Activated CD8-positive, alpha-beta T cell treated with anti-CD3 and anti-CD28 coated beads, Interleukin-2, amount 10 ng/mL, durations not matched to agents 7 days and 5 days (primary cell): ENCODE measurements at places on chromosomes 13 and 19. TPM values are rescaled to one million over a fixed set of nuclear protein-coding genes. Genes with fewer than 3 reads are reported as not detected.

The ZNF222 gene
- total RNA-seq = 3.0 TPM

The OXGR1 gene
- not detected for total RNA-seq

The TMEM59L gene
- total RNA-seq = not detected

The OR7A5 gene
- total RNA-seq = not detected

The BLOC1S3 gene
- total RNA-seq = 16.7 TPM

The PSG6 gene
- not detected for total RNA-seq

The ASF1B gene
- 131 TPM for total RNA-seq

The SMIM44 gene
- not detected for total RNA-seq

The ZNF333 gene
- total RNA-seq = 7.3 TPM

- H3K4me3 ChIP-seq = no peak overlapping the region
- no peaks in the 10 kb centered on the region for H3K36me3 ChIP-seq
- no peaks in the 10 kb centered on the region for H3K27me3 ChIP-seq
- no peaks in the 10 kb centered on the region for H3K4me1 ChIP-seq
Measured at GRCh38 chr13:80717776-80718175, 376.9 kb upstream of the SPRY2 start.

- H3K4me3 ChIP-seq = no peak overlapping the region
- H3K27me3 ChIP-seq = no peaks in the 10 kb centered on the region
- H3K4me1 ChIP-seq = no peaks in the 10 kb centered on the region
- DNase-seq = no peak
- H3K27ac ChIP-seq = no peak overlapping the region
Measured at GRCh38 chr13:87810920-87811344, 139.8 kb downstream of the SLITRK5 start.

- H3K4me1 ChIP-seq = no peaks in the 10 kb centered on the region
- H3K4me3 ChIP-seq = no peak overlapping the region
- H3K27me3 ChIP-seq = no peaks in the 10 kb centered on the region
- H3K36me3 ChIP-seq = no peaks in the 10 kb centered on the region
- no peak overlapping the region for H3K27ac ChIP-seq
Measured at GRCh38 chr13:93635616-93636032, 409.0 kb downstream of the GPC6 start.

DNA sequence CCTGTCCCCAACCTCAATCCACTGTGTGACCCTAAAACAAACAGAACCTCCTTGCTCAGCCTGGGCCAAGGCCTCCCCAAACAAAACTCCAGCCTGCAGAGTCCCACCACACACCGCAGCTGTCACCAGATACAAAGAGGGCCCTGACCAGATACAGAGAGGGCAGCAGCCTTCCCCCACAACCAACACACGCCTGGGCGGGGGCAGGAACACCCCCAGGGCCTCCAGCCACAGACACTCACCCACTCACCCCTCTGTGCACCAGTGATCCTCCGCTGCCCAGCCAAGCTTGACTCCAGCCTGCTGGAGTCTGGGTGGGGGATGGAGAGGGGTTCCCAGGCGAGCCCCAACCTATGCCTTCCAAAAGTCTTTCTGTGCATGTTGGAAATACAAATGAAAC lies 5.9 kb upstream of the CIRBP start:
- no peak for DNase-seq
- peaks cover 71% of the 10 kb centered on the region for H3K4me1 ChIP-seq
- peaks cover 30% of the 10 kb centered on the region for H3K36me3 ChIP-seq
- H3K27ac ChIP-seq = peak overlapping the region; percentile 72

DNA sequence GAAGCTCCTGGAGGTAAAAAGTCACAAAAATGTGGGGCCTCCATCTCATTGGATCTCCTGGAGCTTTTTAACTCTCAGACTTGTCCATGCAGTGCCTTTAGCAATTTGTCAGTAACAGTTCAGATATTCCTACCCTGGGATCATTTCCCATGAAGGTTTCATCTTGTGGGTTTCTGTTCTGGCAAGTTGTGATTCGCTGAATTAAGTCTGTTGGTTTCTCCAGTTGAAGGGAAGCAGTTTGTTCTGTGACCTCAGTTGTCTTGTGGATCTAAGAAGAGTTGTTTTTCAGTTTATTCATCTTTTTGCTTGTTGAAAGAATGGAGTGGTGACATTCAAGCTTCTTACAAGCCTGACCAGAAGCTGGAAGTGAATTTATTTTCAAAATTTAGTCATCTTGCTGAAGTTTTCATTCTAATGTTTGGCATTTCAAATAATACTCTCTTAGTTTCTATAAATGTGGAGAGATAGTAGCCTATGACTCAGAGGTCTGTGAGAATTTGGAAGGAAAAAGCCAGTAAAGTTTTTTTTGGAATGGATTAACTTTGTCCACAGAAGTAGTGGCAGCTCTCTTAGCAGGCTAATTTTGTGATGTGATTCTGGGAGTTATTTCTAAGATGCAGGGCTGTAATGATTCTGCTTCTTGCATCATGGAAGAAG lies 120.1 kb upstream of the CSNK1A1L start:
- no peak overlapping the region for H3K4me3 ChIP-seq
- H3K4me1 ChIP-seq = no peaks in the 10 kb centered on the region

DNA sequence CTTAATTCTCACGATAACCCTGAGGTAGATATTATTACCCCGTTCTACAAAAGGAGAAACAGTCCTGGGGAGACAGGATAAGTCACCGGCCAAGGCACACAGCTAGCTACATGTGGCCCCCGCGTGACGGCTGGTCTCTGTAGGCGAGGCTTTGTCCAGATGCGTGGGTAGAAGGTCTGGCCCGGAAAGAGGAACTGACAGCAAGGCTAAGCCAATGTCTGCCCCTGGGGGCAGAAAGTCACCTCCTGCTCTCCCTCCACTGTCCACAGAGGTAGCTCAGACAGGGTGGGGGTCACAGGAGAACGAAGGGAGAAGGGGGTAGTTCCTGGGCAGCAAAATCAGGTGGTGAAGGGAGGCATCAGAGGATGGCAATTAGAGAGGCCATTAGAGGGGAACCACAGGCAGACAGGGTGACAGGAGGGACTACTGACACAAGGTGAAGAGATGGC lies 1.8 kb downstream of the APOC4 start:
- DNase-seq = no peak
- H3K36me3 ChIP-seq = no peaks in the 10 kb centered on the region
- peaks cover 2% of the 10 kb centered on the region for H3K4me1 ChIP-seq

DNA sequence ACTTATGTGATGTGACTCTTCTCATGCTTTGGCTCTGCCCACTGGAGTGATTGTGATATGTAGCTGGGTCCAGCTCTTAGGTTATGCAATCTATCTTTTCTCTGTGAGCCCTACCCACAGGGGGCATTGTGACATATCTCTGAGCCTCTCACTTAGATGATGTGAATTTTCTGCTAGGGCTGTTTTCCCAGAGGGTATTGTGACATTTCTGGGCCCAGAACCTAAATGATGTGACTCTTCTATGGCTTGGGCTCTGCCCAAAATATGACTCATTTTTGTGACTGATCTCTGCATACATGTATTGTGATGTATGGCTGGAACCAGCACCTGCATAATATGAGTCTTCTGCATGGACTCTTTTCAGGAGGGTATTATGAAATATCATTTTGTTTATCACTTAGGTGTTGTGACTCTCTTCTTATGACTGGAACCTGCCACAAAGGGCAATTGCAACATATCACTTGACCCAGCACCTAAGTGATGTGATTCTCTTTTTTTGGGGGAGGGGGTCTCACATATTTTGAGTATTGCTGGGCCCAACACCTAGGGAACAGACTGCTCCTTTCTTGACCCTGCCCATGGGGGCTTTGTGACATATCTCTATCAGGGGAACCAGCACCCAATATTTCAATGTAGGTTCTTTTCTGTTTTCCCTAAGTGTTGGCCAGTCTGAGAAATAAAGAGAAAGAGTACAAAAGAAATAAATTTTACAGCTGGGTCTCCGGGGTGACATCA lies 12.1 kb upstream of the ZNF254 start:
- DNase-seq = no peak
- H3K27ac ChIP-seq = no peak overlapping the region
- H3K4me3 ChIP-seq = no peak overlapping the region
- no peaks in the 10 kb centered on the region for H3K4me1 ChIP-seq

DNA sequence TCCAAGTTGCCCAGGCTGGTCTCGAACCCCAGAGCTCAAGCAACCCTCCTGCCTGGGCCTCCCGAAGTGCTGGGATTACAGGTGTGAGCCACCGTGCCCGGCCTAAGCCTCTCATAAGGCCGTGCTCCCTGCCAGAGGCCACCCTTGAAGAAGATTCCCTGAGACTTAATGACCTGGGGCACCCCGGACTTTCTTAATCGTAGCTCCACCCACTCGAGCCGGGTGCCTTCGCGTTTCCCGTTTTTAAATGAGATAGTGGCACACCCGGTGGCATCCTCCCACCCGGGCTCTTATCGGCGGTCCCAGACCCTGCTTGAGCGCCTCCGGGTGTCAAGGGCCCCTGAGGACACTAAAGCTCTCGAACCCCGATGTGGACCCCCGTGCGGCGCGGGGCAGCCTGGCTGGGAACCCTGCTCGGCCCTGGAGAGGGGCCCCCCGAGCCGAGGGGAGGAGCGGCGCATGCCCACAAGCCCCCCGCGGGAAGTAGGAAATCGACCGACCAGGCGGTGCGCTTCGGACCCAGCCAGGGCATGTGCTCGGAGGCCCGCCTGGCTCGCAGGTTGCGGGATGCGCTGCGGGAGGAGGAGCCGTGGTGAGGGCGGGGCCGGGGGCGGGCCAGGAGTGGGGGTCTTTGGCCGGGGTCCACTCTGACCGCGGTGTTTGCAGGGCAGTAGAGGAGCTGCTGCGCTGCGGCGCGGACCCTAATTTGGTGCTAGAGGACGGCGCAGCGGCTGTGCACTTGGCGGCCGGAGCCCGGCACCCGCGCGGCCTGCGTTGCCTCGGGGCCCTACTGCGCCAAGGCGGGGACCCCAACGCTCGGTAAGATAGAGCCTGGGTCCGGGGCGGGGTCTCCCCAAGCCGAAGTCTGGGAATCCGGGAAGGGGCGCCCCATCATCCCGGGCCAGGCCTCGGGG lies at the start of gene ANKLE1:
TSS of gene ANKLE1 (plus strand) at position 511 of the 914 bp plus-strand sequence. CDS start at position 531, 20 bp downstream.
- peak within 1 kb of the TSS; percentile 88 for H3K4me3 ChIP-seq
- H3K36me3 ChIP-seq = peaks cover 26% of the 10 kb centered on the region
- DNase-seq = peak; percentile 60

DNA sequence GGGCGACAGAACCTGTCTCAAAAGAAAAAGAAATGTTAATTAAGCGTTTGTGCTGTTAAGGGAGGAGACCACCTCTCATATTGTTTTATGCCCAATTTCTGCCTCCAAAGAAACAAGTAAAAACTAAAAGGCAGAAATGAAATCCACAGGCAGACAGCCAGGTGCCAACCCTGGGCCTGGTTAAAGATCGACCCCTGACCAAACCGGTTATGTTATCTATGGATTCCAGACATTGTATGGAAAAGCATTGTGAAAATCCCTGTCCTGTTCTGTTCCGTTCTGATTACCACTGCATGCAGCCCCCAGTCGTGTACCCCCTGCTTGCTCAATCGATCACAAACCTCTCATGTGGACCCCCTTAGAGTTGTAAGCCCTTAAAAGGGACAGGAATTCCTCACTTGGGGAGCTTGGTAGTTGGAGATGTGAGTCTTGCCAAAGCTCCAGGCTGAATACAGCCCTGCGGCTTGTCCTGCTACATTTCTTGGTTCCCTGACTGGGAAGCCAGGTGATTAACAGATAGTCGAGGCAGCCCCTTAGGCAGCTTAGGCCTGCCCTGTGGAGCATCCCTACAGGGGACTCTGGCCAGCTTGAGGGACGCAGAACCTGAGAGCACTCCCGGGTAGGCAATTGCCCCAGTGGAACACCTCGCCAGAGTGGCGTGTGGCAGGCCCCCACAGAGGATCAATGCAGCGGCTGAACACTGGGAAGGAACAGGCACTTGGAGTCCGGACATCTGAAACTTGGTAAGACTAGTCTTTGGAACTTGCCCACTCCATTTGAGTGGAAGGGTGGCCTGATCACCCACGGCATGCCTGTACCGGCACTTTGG lies 748 bp upstream of the ZNF552 start:
- H3K4me1 ChIP-seq = peaks cover 58% of the 10 kb centered on the region
- H3K4me3 ChIP-seq = peak overlapping the region; percentile 94
- H3K27me3 ChIP-seq = no peaks in the 10 kb centered on the region
- DNase-seq = no peak
- H3K36me3 ChIP-seq = peaks cover 32% of the 10 kb centered on the region
- H3K27ac ChIP-seq = peak overlapping the region; percentile 90

GRCh38 chr13:110575322-110576069 lies 14.0 kb upstream of the RAB20 start:
- peaks cover 47% of the 10 kb centered on the region for H3K27me3 ChIP-seq
- peaks cover 15% of the 10 kb centered on the region for H3K4me1 ChIP-seq
- H3K36me3 ChIP-seq = no peaks in the 10 kb centered on the region
- H3K27ac ChIP-seq = no peak overlapping the region
- H3K4me3 ChIP-seq = peak overlapping the region; percentile 10

- no peak for DNase-seq
- H3K27me3 ChIP-seq = no peaks in the 10 kb centered on the region
- H3K36me3 ChIP-seq = peaks cover 9% of the 10 kb centered on the region
- no peak overlapping the region for H3K27ac ChIP-seq
Measured at GRCh38 chr13:40549500-40550094, 116.8 kb downstream of the FOXO1 start.

DNA sequence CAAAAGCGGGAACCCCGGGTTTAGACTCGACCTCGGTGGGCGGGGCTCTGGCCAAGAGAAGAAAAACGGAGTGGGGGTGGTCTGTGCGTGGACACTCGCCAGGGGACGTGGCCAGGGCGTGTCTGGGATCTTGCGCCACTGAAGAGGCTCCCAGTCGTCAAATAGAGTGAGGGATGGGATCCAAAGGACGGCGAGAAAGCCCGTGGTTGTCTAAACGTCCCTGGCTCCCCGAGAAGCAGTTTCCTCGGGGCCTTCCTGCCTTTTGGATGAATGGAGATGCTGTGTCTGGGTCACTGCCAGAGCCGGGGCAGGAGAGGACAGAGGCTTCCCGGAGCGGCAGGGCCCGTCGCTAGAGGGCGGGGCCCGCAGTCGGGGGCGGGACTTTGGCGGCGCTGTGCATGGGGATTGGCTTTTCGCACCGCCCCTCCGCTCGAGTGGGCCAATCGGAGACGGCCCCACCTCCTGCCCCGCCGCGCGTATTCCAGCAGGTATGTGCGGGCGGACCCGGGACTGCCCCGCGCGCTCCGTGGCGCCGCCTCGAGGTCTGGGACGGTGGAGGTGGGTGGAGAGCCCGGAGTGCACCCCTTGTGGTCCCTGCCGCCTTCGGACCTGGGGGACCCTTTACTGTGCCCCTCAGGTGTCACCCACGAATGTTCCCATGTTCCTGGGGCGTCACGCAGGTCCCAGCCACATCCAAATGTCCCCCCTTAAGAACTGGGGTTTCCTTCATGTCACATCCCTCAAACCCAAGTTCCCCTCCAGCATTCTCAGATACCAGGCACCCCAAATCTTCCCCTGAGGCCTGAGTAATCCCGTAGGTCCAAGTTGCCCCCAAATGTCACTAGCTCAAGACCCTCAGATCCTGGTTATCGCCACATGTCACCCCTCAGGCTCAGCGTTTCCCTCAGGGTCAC lies 38.3 kb downstream of the ZSWIM4 start:
- H3K27me3 ChIP-seq = no peaks in the 10 kb centered on the region
- peaks cover 51% of the 10 kb centered on the region for H3K4me1 ChIP-seq
- H3K27ac ChIP-seq = peak overlapping the region; percentile 81
- DNase-seq = peak; percentile 93

GRCh38 chr19:46620716-46621115 lies 4.2 kb downstream of the PTGIR start:
- no peak overlapping the region for H3K4me3 ChIP-seq
- DNase-seq = no peak
- H3K36me3 ChIP-seq = peaks cover 2% of the 10 kb centered on the region

GRCh38 chr19:1232652-1233072 lies 5.1 kb downstream of the CBARP start:
- no peak overlapping the region for H3K27ac ChIP-seq
- no peak overlapping the region for H3K4me3 ChIP-seq
- DNase-seq = no peak
- H3K36me3 ChIP-seq = peaks cover 3% of the 10 kb centered on the region
